ENCODE measurements at places on chromosomes 4 and X.

GRCh38 chr4:145281951-145282350, 101.6 kb upstream of the OTUD4 start:
- no peak for DNase-seq

GRCh38 chrX:125782184-125782583, 383.9 kb downstream of the DCAF12L2 start:
- no peak for DNase-seq

GRCh38 chrX:20227116-20227515, 39.6 kb downstream of the RPS6KA3 start:
- no peak for DNase-seq

- no peak for DNase-seq
These were observed 95.0 kb upstream of the STS start for GRCh38 chrX:7052541-7052940.

GRCh38 chr4:54004463-54004862, 59.9 kb downstream of the CHIC2 start:
- no peak for DNase-seq

DNA sequence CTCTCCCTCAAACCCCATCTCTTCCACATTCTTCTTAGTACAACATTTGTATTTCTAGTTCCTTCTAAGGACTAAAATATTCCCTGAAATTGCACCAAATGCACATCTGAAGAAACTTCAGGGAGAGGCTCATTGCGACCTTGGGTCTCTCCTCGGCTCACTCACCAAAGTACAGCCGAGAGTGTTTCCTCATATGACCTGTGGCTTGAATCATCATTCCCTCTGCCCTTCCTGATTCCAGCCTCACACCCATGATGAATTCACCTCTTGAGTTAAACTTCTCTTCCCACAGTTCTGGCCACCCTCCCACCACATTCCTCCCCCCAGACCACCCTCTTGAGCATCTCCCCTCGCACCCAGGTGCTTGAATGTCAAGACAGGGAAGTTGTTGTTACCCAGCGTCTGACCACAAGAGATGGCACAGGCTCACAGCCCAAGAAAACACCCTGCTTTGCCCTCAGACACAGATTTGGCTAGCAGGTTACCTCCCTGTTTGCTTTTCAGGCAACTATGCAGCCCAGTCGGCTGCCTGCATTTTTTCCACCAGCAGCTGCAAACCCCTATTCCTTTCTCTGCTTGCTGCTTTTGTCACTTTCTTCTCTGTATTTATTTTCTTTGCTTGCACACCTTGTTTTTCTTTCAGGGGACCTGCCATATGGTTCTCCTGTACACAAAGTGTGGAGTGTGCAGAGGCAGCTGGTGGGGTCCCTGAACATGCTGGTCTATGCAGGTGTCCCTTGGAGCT, 214.8 kb downstream of the SPATA18 start:
- DNase-seq, result no peak

DNA sequence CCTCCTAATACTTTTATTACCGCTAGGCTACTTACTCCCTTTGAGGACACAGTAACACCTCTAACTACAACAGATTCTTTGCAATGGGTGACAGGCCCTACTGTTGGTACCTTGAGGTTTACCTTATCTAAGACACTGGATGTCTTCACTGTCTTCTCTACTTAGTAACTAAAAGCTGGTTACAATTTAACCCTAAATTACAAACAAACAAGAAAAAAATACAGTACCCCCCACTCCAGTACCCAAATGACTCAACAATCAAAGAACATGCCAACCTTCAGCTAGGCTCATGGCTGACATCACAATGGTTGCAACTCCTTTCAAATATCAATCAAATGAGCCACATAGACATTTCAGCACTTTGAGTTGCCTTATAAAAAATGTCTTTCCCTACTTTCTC, 198.0 kb downstream of the GUCY2F start:
- no peak for DNase-seq

- DNase-seq, result no peak
These were observed 27.0 kb downstream of the CLCN4 start for GRCh38 chrX:10183760-10184159.

Data from epithelial cell of prostate (primary cell).